Esophagus muscularis mucosa (tissue), 4 donors: ENCODE measurements at places on chromosomes 5 and 9. TPM values are rescaled to one million over a fixed set of nuclear protein-coding genes. Genes with fewer than 3 reads are reported as not detected.
A peak's percentile ranks its signal among the peaks of the same experiment; 100 is the strongest.

DNA sequence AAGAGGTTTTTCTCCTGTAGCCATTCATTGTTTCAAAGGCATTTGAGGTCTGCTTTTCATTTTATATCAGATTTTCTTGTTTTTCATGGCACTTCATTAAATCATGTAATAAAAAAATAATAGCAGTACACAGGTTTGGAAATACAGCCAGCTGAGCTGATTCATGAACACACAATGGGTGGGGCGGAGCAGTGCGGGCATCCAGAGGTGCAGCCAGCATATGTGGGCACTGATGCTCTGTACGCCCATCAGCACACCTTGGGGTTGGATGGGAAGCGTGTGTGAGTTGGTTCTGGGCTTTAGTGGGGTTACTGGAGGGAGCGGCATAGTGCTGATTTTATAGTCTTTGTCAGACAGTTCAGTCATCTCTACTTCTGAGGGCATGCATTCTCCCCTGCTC, 54.2 kb upstream of the IRX4 start:
- no peaks in the 10 kb centered on the region for H3K4me1 ChIP-seq
- no peak overlapping the region for H3K4me3 ChIP-seq
- no peak overlapping the region for H3K27ac ChIP-seq
- DNase-seq, result no peak
- H3K27me3 ChIP-seq, result no peaks in the 10 kb centered on the region
- H3K36me3 ChIP-seq, result no peaks in the 10 kb centered on the region

DNA sequence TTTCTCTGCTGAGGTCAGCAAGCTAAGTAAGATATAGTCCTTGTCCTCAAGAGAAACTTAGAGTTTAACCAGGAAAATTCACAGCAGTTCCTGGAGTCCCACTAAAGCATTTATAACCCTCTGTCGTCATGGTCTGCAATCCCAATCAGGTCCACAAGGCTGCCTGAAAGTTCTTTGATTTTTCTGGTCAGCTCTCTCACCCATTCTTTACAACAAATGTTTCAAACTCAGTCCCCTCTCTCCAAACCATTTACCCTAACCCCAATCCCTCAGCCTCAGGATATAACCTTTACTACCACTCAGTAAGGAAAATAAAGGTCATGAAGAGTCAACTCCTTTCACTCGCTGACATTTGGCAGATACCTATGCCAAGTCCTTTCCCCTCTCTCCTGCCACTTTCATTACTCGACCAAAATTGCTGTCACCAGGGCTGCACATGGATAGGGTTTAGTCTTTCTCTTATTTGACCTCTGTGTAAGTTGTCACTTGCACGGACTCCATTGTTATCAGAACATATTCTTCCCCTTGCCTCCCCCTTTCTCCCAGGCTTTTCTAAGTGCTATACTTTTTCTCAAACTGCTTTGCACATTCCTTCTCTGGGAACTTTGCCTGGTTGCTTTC, 936.6 kb downstream of the NR2F1-AS1 start:
- H3K4me3 ChIP-seq, result no peak overlapping the region
- H3K4me1 ChIP-seq, result peaks cover 10% of the 10 kb centered on the region
- H3K36me3 ChIP-seq, result no peaks in the 10 kb centered on the region
- no peaks in the 10 kb centered on the region for H3K27me3 ChIP-seq
- no peak overlapping the region for H3K27ac ChIP-seq
- DNase-seq, result no peak

- no peaks in the 10 kb centered on the region for H3K27me3 ChIP-seq
- H3K4me3 ChIP-seq, result no peak overlapping the region
- DNase-seq, result no peak
- H3K4me1 ChIP-seq, result peaks cover 20% of the 10 kb centered on the region
- peak overlapping the region; percentile 52 for H3K27ac ChIP-seq
These were observed 3.1 kb upstream of the GNPDA1 start for GRCh38 chr5:142015781-142016533.

- H3K4me1 ChIP-seq, result no peaks in the 10 kb centered on the region
- no peaks in the 10 kb centered on the region for H3K36me3 ChIP-seq
- H3K4me3 ChIP-seq, result no peak overlapping the region
- no peak for DNase-seq
- H3K27ac ChIP-seq, result no peak overlapping the region
These were observed 184.0 kb downstream of the CNTLN start for GRCh38 chr9:17318821-17319320.

DNA sequence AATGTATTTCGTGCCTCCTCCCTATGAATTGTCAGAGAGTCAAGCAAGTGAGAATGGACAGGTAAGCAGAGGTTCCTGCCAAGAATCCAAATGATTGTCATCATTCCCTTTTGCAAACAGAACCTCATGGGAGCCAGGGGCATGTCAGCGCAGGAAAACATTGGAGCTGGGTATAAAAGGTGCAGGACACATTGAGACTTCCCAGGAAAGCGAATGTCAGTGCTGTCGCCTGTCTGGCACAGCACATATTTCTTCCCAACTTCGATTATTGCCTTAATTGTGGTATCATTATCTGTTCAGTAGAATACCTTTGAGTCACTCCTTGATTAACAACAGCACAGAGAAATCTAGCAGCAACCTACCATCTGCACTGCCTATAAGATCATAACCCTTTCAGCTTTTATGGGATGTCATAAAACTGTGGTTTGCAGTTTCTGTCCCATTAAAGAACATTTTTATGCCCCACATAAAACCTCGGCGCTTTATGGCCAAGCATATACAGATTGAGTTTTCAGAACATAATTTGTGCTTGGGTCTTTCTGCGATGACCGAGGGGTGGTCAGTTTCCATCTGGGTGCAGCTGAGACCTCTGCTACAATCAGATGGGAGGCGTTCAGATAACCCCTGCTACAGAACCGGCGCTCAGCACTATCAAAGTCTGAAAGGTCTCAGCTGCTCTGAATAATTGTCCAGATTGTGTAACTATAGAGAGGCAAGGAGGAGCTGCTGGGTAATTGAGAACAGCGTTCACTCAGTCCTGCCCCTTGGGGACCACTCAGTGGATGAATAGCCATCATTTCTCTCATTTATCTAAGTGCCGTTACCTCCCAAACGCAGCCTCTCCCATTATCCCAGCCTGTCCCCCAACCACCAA, 30.9 kb upstream of the WWC1 start:
- H3K27me3 ChIP-seq, result no peaks in the 10 kb centered on the region
- no peaks in the 10 kb centered on the region for H3K4me1 ChIP-seq
- H3K36me3 ChIP-seq, result peaks cover 30% of the 10 kb centered on the region
- DNase-seq, result no peak
- H3K27ac ChIP-seq, result no peak overlapping the region
- H3K4me3 ChIP-seq, result no peak overlapping the region

- DNase-seq, result no peak
- H3K36me3 ChIP-seq, result no peaks in the 10 kb centered on the region
- H3K27me3 ChIP-seq, result no peaks in the 10 kb centered on the region
- no peak overlapping the region for H3K27ac ChIP-seq
- H3K4me1 ChIP-seq, result no peaks in the 10 kb centered on the region
These were observed 1143.2 kb upstream of the CDH6 start for GRCh38 chr5:30050056-30050815.

- no peak for DNase-seq
- no peak overlapping the region for H3K27ac ChIP-seq
- no peak overlapping the region for H3K4me3 ChIP-seq
- H3K4me1 ChIP-seq, result no peaks in the 10 kb centered on the region
These were observed 273.5 kb upstream of the IRX2 start for GRCh38 chr5:3024976-3025375.

- H3K4me3 ChIP-seq, result peak overlapping the region; percentile 51
- DNase-seq, result peak; percentile 90
- no peak overlapping the region for H3K27ac ChIP-seq
These were observed 702 bp downstream of the CDC20B start for GRCh38 chr5:55172051-55172899.

- H3K4me3 ChIP-seq, result no peak overlapping the region
- peaks cover 24% of the 10 kb centered on the region for H3K36me3 ChIP-seq
- peaks cover 59% of the 10 kb centered on the region for H3K4me1 ChIP-seq
- peak overlapping the region; percentile 63 for H3K27ac ChIP-seq
- no peaks in the 10 kb centered on the region for H3K27me3 ChIP-seq
These were observed 96.0 kb upstream of the ITGA2 start for GRCh38 chr5:52893105-52893504.

DNA sequence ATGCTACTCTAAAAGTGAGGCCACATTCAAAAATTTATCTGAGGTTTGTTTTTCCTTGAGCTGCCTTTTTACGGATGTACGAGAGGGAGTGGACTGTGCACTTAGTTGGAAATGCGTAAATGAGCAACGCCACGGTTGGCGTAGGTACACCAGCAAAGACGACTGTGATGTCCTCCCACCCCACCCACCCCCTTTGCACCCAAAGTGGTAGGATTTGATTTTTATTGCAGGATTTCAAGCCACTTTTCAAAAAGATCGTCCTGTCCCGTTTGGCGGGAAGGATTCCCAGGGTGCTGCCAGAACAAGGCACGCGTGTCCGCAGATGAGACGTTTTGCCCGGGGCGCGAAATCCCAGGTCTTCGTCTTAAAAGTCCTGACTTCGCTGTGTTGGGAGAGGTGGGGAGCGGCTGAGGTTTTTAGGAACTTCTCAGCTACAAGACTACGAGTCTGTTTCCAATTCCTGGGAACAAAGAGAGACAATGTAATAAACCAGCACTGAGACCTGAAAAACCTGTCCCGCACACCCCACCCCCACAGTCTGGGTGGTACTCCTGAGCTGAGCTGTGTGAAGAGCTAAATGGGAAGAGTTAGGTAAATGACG, 1.0 kb upstream of the TLE1 start:
- peaks cover 1% of the 10 kb centered on the region for H3K36me3 ChIP-seq
- H3K4me1 ChIP-seq, result peaks cover 15% of the 10 kb centered on the region

GRCh38 chr5:145856285-145856818, 16.5 kb downstream of the GRXCR2 start:
- peaks cover 8% of the 10 kb centered on the region for H3K4me1 ChIP-seq
- H3K27ac ChIP-seq, result peak overlapping the region; percentile 85
- H3K4me3 ChIP-seq, result peak overlapping the region; percentile 57
- DNase-seq, result no peak
- no peaks in the 10 kb centered on the region for H3K27me3 ChIP-seq
- no peaks in the 10 kb centered on the region for H3K36me3 ChIP-seq

DNA sequence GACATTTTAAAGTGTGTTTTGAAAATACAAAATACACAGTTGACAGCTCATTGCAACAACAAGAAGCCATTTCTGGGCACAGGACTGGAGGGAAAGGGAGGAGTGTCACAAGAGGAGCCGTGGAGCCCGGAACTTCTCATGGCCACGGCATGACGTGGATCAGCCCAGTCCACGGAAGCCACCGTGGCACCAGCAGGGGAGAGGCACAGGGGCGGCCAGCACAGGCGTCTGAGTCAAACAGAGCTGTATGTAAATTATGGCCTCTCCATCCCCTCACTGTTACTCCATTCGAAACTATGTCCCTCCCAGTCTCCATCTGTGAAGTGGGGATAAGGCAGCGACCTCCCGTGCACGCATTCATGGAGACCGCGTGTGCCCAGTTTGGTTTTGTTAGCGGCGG, 165.6 kb upstream of the IRX2 start:
- no peak overlapping the region for H3K27ac ChIP-seq
- H3K4me3 ChIP-seq, result no peak overlapping the region
- H3K36me3 ChIP-seq, result no peaks in the 10 kb centered on the region
- no peaks in the 10 kb centered on the region for H3K4me1 ChIP-seq

DNA sequence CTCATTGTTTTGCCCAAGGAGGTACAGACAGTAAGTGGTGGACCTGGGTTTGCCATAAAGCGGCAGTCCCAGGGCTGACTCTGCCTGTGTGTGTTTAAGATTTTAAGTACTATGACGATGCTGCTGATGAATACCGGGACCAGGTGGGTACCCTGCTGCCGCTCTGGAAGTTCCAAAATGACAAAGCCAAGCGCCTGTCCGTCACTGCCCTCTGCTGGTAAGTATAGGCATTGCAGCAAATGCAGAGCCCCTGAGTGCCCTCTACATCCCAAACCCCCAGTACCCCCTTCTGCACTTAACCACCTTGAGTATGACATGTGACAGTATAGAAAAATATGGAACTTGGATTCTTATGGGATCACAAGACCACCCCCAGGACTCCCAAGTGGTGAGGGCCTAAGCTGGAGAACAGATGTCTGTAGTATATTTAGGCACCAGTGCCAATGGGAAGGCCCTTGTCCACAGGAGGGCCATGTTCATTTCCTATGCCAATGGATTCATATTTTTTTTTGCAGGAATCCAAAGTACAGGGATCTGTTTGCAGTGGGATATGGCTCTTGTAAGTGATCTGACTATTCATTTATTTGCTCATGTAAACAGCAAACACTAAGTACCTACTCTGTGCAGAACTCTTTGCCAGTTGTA, 22.0 kb downstream of the ENHO start:
- H3K4me3 ChIP-seq, result no peak overlapping the region
- no peaks in the 10 kb centered on the region for H3K36me3 ChIP-seq
- H3K27me3 ChIP-seq, result no peaks in the 10 kb centered on the region
- H3K27ac ChIP-seq, result no peak overlapping the region

DNA sequence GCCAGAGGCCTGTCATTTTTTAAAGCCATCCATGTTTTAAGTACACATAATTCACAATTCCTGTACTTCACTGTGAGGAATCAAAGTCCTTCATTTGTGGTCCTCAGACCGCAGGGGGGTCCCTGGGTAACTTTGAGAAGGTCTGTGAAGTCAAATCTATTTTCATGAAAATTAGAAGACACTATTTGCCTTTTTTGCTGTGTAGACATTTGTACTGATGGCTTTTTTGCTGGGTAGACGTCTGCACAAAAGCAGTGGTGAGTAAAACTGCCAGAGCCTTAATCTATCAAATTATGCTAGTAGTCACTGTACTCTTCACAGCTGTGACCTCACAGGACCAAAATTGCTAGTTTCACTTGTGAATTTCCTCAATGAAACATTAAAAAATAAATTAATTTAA, 25.7 kb downstream of the PRUNE2 start:
- no peak for DNase-seq
- peak overlapping the region; percentile 90 for H3K27ac ChIP-seq
- no peaks in the 10 kb centered on the region for H3K36me3 ChIP-seq
- peaks cover 44% of the 10 kb centered on the region for H3K4me1 ChIP-seq
- H3K4me3 ChIP-seq, result no peak overlapping the region
- H3K27me3 ChIP-seq, result no peaks in the 10 kb centered on the region

- no peaks in the 10 kb centered on the region for H3K27me3 ChIP-seq
- H3K4me3 ChIP-seq, result no peak overlapping the region
- no peak overlapping the region for H3K27ac ChIP-seq
- no peak for DNase-seq
These were observed 39.4 kb downstream of the HOMER1 start for GRCh38 chr5:79474367-79475151.

DNA sequence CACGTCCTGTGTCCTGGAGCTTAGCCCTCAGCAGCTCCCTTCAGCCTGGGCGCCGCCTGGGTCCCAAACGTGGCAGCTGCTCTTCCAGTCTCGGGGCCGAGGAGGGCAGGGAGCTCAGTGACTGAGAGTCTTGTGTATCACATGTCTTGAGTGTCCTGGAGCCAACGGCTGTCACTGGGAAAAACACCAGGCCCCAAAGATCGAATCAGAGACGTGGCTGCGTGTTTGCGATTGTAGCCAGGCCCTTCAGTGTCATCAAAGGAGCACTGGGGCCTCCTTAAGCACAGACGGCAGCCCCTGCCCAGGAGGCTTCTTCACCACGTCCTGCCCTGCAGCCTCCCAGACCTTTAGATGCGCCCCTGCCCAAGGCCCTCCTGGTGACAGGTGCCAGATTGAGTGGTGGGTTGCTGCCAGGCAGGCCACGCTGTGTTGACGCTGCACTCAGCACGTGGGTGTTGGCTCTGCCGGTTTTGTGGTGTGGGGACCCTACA, 5.7 kb upstream of the EXOC3 start:
- H3K27ac ChIP-seq, result no peak overlapping the region
- no peaks in the 10 kb centered on the region for H3K27me3 ChIP-seq
- peaks cover 5% of the 10 kb centered on the region for H3K4me1 ChIP-seq
- H3K36me3 ChIP-seq, result no peaks in the 10 kb centered on the region
- DNase-seq, result no peak

The CCDC69 gene
- 282 TPM for total RNA-seq

The PPP1R26 gene
- 11.3 TPM for total RNA-seq

The NEK6 gene
- 21.9 TPM for total RNA-seq

The LHX3 gene
- not detected for total RNA-seq

The SMIM32 gene
- not detected for total RNA-seq

The FOXD4L3 gene
- not detected for total RNA-seq
